ENCODE measurements at places on chromosomes 3 and 15.

GRCh38 chr3:152272771-152273242 lies 4.1 kb downstream of the MBNL1 start:
- DNase-seq = no peak

DNA sequence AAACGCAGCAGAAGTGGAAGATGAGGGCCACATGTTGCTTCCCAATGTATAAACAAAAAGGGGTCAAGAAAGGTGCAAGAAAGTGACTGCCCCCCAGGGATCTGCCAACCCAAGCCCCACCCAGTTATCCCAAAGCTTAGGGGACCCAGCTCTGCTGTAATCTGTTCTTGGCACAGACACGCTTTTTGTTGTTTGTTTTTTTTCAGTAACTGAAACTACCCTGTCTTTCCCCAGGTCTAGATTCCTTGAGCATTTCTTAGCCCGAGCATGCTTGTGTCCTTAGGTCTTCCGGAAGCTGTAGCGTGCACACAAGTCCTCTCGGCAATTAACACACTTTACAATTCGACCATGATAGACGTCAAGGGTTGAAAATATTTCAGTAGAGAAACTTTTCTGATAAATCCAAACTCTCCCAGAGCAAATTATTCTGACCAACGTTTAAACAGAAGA lies 8.5 kb upstream of the PPARG start:
- DNase-seq = no peak

- no peak for DNase-seq
These were observed 102.3 kb upstream of the GBE1 start for GRCh38 chr3:81863756-81864155.

GRCh38 chr3:157027861-157028745 lies 131.8 kb downstream of the CCNL1 start:
- DNase-seq = no peak

GRCh38 chr3:113601240-113601639 lies 68.9 kb downstream of the SIDT1 start:
- no peak for DNase-seq

DNA sequence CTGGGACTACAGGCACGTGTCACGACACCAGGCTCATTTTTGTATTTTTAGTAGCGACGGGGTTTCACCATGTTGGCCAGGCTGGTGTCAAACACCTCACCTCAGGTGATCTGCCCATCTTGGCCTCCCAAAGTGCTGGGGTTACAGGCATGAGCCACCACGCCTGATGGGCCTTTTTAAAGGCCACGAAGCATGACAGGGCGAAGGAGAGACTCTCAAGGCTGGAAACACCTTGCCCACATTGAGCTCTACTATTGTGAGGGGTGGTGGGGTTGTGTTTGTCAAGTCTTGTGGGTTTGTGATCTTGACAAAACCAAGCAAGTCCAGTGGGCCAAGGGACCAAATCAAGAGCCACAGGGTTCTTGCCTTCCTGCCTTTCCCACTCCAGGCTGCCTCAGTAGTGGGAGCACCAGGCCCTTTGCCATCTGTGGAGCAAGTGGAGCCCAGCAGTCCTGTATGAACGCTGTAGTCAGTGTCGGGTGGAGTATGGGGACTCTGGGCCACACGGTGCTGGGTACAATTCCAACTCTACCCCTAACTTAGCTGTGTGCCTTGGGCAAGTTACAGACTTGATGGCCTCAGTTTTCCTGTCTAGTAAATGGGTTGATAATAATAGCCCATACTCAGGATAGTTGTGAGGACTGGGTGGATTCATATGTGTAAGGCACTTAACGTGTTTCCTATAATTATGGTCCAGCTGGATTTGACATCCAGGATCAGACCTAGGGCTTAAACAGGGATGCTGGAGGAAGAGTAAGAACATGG lies 33.3 kb downstream of the EDEM1 start:
- DNase-seq = no peak

DNA sequence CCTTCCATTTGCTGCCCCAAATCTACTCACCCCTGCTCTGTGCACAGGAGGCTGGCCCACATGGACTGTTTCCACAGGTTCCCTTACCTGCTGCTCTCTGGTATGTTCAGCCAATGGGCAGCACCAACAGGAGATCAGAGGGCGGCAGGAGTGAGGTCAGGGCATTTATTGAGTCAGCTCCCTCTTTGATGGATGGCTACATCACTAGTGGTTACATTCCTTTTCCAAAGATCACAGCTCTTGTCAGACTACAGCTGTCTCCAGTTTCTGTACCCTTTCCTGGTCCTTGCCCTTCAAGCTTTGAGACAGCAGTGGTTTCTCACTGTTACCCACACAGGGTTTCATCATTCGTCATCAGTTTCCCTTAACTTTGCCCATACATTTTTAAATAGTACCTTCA lies 325.1 kb downstream of the SUCLG2 start:
- peak; percentile 25 for DNase-seq

GRCh38 chr15:89150762-89151664 lies 62.8 kb downstream of the ABHD2 start:
- no peak for DNase-seq

GRCh38 chr3:150033721-150034120 lies 63.0 kb upstream of the PFN2 start:
- no peak for DNase-seq

DNA sequence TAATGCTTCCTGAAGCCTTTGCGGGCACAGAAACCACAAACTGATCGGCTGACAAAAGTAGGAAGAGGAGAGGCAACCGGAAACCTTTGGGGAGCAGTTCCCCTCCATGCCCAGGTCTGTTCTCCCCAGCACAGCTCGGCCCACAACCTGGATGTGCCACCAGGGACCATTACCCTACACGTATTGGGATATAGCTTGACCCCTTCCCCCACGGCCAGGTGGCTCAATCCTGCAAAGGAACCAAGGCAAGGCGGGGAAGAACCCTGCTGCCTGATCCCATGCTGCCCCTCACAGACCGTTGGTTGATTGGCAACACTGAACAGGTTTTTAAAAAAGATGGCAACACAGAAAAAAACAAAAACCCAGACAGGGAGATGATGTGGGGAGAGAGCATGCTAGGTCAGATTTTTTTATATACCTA lies 19.7 kb upstream of the TCAIM start:
- no peak for DNase-seq

GRCh38 chr3:57077630-57078343 lies 17.3 kb downstream of the SPATA12 start:
- DNase-seq = no peak

DNA sequence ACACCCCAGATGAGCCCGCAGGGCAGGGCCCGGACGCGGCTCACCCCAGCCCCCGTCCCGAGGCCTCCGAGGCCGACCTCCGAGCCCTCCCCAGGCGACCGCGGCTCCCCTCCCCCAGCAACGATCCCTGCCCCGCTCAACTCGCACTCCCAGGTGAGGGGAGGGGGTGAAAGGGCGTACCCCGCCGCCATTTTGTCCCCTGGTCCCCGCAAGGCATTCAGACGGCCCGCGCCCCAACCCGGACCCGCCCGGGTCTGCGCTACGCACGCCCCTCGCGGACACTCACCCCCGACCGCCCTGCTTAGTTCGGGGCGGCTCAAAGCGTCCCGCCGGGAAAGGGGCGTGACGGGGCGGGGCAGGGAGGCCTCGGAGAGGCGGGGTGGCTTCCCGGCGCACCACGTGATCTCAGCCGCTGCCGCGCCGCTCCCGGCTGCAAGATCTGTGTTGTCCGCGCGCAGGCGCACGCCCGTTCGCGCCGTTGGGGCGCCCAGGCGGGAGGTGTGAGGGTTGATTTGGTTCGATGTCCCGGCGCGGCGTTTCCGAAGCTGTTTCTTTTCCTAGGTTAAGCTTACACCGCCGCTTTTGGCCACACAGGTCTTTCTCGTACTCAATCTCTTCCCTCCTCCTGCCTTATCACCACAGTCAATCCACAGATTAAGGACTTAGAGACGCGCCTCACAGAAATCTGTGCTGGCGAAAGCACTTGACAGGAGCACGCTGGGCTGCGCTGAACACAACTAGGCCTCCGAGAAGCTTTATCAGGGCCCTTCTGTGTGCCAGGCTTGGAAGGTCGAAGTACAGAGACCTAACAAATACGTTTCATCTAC lies at the start of gene SCAPER:
SCAPER (minus strand) TSS at position 328 of the 827 bp plus-strand sequence. CDS start 21,523 bp downstream, outside the sequence.
- peak; percentile 93 for DNase-seq

- no peak for DNase-seq
These were observed 30.3 kb downstream of the SYNM start for GRCh38 chr15:99135194-99135593.

GRCh38 chr15:68574046-68574445 lies 4.7 kb upstream of the CORO2B start:
- DNase-seq = no peak

DNA sequence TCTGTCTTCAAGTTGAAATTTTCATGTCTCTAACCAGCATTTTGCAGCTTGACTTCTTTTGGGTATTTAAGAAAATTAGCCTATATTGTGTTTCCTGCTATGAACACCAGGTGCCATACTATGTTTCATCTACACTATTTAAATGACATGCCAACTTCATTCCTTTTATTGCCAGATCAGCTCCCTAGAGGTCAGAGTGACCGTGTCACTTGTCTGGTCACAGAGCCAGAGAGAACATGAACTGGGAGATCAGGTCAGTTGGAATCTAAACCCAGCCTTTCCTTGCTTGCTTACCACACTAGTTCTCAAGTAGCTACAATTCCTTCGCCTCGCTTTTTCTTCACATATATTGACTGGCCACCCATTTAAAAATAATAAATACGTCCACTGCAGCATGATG lies 87.6 kb downstream of the THBS1 start:
- no peak for DNase-seq

- no peak for DNase-seq
These were observed 97.2 kb upstream of the TSPAN3 start for GRCh38 chr15:77168141-77168540.

DNA sequence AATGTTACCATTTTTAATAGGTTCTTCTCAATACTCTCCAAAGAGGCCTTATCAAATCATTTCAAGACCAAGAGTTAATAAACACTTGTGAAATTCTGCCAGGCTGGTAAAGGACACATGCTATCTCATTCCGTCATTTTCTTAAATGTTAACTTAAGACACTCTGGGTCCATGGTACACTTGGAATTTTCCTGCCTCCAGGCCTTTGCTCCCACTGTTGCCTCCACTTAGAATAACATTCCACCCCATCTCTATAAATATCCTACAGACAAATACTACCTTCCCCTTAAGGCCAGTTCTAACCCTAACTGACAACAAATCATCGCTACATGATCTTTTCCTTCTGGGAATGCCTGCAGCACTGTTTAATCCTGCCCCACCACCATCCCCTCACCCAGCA lies 24.1 kb downstream of the MAGI1 start:
- no peak for DNase-seq

DNA sequence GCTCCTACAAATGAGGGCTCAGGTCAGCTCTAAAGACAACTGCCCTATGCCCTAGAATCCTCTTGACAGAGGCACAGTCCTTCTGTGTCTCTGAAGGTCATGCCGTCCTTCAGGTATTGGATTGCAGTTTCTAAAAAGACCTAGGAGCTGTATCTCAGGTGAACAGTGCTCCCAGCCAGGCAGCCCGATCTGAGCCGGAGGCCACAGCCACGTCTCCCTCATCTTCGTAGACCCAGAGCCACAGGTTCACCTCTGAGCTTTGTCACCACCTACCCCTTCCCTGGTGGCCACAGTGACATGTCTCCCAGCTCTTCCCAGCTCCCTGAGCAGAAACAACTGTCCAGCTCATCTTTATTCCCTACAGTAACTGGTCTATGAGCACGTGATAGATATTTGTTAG lies 228.0 kb downstream of the VPS13C start:
- no peak for DNase-seq

GRCh38 chr3:192645437-192645836 lies 81.9 kb downstream of the FGF12 start:
- no peak for DNase-seq

DNA sequence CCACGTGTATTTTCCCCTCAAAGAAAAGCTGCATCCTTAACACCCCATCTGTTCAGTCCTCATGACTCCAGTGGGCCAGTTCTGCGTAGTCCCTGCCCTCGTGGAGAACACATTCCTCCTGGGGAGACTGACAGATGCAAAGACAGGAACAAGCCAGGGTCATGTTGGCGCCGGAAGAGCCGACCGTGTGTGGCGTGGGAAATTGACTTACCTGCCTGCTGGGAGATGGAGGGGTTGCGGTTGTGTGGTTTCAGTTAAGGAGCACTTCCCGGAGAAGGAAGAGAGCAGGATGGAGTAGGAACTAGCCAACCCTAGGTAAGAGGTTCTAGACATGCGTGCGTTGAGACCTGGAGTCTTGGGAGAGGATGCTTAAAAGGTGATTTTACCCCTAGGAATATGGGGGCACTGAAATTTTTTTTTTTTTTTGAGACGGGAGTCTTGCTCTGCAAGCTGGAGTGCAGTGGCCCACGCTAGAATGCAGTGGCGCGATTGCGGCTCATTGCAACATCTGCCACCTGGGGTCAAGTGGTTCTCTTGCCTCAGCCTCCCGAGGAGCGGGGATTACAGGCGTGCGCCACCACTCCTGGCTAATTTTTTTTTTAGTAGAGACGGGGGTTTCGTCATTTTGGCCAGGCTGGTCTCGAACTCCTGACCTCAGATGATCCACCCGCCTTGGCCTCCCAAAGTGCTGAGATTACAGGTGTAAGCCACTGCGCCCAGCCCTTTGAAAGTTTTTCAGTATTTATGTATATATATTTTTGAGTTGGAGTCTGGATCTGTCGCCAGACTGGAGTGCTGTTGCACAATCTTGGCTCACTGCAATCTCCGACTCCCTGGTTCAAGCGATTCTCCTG lies 1.4 kb downstream of the VHL start:
- DNase-seq = no peak

- no peak for DNase-seq
These were observed 261.3 kb downstream of the XXYLT1 start for GRCh38 chr3:195009616-195010015.

DNA sequence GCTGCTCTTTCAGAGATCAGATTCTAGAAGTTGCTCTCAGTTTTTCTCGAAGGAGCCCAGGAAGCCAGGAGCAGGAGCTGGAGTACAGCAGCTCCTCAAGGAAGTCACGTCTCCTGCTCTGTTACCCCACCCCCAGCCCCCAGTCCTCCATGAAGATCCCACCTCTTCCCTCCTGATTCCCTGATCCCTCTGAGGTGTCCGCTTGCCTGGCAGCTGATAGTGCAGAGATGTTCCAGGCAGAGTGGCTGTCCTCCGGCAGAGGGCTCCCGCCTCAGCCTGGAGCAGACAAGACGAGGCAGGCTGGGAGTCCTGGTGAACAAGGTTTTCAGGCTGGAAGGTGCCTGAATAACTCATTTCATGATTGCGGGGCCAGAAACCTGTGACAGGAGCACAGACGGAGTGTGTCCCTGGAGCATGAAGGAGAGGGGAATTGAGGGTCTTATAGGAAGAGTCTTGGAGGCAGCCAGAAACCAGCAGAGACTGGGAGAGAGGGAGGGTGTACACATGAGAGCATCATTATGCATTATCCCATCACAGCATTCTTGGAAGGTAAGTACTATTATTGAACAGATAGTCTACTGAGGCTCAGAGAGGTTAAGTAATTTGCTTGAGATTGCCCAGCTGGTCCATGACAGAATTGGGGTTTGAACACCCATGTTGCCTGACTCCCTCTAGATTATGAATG lies 1.2 kb downstream of the HRH1 start:
- DNase-seq = no peak

GRCh38 chr15:76903251-76903681 lies 1.9 kb downstream of the SCAPER start:
- DNase-seq = no peak

- no peak for DNase-seq
These were observed 64.4 kb upstream of the PPARG start for GRCh38 chr3:12224181-12225147.
